Activated naive CD4-positive, alpha-beta T cell treated with anti-CD3 and anti-CD28 coated beads, Interleukin-2, amount 10 ng/mL, durations not matched to agents 7 days and 5 days (primary cell): ENCODE measurements at places on chromosomes 6 and 20.
A peak's percentile ranks its signal among the peaks of the same experiment; 100 is the strongest.

GRCh38 chr6:73704798-73705197, 8.8 kb downstream of the CD109 start:
- no peak for DNase-seq

- no peak for DNase-seq
Observed at GRCh38 chr6:157571269-157571668, 190.3 kb downstream of the ZDHHC14 start.

- no peak for DNase-seq
Observed at GRCh38 chr6:143642403-143642802, 35.4 kb upstream of the PHACTR2 start.

- no peak for DNase-seq
Observed at GRCh38 chr6:8494730-8495129, 59.4 kb upstream of the SLC35B3 start.

DNA sequence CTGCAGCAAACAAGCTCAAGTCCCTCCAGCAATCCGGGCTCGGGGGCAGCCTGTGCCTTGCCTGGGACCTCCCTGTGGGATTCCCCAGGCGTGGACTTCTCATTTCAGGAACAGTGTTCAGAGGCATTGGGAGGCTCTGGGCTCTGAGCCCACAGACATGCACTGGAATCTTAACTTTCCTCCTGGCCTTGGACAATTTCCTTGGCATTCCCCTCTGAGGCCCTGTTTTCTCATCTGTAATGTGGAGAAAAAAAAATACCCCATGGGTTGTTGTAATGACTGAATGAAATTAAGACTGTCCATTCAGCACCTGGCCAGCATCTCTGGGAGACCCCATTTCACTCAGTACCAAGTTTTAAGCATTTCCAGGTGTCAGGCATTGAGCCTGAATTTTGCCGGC, 17.6 kb downstream of the BPIFB4 start:
- no peak for DNase-seq

DNA sequence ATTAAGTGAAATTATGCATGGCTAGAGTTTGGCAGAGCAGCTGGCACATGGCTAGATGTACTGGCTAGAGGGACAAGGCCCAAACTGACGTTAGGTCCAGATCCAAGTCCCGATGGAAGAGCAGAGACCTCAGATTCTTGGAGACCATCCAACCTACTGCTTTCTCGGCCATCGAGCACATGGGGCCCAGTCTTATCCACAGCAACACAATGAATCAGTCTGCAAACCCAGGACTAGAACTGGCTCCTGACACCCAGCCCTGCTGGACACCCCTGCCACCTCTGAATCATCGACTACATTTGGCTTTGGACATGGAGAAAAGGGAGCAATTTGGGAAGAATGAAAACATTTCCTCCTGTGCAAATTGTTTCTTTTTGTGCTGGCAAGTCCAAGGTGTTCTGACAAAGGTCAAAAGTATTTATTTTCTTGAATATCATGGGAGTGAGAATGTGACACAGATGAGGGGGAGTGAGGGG, 23.9 kb upstream of the YWHAB start:
- DNase-seq, result no peak

DNA sequence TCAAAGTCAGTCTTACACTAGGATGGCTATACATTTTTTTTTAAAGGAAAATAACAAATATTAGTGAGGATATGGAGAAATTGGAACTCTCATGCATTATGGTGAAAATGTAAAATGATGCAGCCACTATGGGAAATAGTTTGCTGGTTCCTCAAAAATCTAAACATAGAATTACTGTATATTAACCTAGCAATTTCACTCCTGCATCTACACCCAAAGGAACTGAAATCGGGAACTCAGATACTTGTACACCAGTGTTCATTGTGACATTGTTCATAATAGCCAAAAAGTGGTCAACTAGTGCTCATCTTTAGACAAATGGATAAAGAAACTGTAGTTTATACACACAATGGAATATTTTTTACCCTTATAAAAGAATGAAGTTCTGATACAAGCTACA, 110.7 kb downstream of the UTRN start:
- DNase-seq, result no peak

DNA sequence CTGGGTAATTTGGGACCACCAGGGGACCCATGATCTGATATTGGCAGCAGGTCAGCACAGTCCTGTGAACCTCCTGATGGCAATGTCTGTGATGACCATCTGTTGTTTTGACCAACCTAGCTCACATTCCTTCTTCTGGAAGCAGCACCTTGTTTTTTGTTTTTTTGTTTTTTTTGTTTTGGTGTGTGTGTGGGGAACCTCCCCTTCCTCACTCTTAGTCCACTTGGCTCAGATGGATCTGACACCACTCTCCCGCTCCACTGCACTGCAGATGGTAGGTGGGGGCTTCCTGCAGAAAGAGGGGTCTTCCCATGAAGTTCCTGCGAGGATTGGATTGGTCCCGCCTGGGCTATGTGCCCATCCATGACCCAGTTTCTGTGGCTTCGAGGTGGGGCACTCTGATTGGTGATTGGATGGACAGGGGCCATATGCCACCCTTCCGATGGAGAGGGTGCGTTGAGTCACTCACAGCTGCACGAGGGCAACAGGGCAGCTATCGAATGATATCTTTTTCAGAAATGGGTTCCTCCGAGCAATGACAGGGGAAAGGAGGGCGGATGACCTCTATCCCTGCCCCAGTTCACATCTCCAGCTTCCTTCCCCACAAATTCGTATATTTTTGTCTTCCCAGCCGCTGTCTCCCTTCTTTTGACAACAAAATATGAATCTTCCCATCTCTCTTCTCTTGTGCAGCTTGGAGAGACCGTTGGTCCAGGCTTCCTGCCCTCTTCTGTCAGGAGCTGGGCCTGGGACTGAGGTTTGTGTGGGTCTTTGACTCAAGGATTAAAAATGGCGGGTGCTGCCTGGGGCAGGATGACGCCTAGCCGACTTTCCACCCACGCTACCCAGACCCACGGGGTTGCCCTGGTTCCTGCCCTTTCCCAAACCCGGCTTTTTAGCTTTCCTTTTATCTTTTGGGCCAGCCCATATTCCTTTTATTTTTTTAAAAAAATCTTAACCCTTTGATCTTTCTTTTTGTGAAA, 132.1 kb upstream of the KCNG1 start:
- no peak for DNase-seq

- DNase-seq, result peak; percentile 28
Observed at GRCh38 chr20:24783631-24784492, 165.2 kb upstream of the CST7 start.

GRCh38 chr6:38264605-38265004, 375.1 kb downstream of the BTBD9 start:
- no peak for DNase-seq

DNA sequence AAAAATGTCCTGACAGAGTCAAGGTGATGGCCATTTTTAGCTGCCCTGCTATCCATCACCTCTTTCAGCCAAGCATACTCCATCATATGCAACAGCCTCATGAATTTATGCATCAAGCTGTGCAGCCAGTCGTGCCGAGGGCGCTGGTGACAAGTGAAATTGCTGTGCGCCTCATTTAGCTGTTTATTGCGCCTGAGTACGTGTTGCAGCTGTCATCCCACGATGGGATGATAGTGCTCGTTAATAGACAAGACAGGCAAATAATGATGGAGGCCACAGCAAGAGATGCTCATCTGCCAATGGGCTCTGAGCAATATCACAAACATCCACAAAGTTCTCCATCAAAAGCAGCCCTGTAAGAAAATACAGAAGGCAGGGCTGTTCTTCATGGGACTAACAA, 562.3 kb upstream of the POU3F2 start:
- no peak for DNase-seq

GRCh38 chr6:31727034-31727716, 1.9 kb downstream of the DDAH2 start:
- peak; percentile 51 for DNase-seq

DNA sequence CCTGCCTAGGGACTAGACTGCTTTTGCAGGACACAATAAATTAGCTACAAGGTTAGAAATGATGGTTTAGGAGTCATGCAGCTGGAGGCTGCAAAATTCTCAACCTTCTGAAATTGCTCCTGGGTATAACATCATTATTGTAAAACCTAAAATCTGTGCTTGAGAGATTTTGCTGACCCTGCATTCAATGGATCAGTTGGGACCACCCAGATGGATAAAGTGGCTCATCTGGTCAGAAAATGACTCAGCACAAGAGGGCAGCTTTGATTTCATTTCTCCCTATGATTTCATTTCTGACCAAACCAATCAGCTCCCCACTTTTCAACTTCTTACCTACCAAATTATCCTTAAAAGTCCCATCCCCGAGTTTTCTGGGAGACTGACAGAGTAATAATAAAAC, 367.3 kb upstream of the AGPAT4 start:
- DNase-seq, result no peak

- no peak for DNase-seq
Observed at GRCh38 chr6:141532211-141532610, 600.5 kb upstream of the GJE1 start.

- DNase-seq, result no peak
Observed at GRCh38 chr20:50720026-50720425, 11.4 kb upstream of the PARD6B start.

DNA sequence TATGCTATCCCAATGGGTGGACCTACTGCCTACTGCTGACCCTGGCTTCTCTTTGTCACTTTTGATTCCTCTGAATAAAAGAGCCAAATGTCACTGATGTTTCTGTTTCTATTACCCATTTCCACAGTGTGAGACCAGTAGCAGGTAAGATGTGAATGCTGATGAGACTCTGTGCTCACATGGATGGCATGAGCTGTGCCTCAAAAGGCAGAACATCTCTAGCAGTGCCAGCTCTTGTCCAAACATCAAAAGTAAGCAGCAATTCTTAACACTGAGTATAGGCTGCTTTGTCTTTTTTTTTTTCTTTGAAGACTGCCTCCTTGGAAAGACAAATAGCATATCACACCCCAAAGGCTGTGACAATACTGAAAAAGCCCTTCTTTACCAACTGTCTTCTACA, 459.2 kb upstream of the RUNX2 start:
- DNase-seq, result no peak

GRCh38 chr6:112039431-112039770, 14.5 kb upstream of the CCN6 start:
- no peak for DNase-seq

DNA sequence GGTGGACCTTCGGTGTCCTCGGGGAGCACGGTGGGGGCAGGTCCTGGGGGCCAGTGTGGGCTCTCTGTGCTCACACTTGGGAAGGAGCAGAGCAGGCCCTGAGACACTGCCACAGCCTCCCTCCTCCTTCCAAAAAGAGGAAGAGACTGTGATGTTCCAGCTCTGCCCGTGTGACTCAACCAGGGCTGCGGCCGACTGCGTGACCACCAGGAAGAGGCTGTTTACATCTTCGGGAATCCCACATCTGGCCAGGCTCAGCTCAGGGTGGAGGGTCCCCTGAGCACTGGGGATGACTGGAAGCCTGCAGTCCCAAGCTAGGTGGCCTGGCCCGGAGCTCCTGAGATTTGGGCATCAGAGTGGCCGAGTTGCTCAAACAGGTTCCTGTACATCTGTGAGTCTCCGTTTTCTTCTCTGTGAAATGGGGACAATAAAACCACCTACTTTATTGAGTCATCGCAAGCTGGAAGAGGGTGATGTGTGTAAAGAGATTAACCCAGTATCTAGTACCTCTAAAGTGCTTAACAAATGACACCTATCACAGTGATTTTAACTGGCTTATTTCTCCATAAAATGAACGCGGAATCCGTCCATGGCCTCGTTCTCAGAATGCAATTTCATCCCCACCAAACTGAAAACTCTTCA, 242.1 kb downstream of the DLL1 start:
- DNase-seq, result no peak

DNA sequence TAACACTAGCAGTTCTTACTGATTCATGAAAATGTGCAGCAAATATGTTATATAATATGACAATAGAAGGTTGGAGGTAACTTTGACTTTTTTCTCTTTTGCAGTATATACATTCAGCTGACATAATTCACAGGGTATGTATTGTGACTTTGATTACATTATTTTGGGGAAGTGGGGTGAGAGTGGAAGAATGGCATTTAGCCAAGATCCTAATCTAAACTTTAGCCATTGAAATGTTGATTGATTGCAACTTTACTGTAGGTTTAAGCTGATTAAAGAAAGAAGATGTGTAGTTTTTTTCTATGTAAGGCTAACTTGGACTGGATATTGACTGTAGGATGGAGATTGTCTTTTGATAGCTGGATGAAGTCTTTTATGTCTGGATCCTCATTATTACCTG, 46.0 kb downstream of the MAPK14 start:
- no peak for DNase-seq

DNA sequence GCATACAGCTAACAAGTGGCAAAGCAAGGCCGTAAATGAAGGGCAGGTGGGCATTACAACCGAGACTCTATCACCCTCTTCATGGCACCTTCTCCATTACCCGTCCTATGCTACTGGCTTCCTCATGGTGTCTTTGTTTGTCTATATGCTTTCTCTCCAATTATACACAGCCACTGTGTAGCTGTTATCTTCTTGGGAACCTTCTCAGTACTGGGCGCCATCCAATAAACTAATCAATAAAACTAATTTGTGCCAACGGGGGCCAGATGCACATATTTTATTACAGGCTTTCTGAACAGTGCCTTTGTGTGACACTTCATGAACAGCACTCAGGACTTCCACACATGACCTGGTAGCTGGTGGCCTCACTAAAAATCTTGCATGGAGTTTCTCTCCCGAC, 149.8 kb upstream of the PCSK2 start:
- DNase-seq, result no peak

DNA sequence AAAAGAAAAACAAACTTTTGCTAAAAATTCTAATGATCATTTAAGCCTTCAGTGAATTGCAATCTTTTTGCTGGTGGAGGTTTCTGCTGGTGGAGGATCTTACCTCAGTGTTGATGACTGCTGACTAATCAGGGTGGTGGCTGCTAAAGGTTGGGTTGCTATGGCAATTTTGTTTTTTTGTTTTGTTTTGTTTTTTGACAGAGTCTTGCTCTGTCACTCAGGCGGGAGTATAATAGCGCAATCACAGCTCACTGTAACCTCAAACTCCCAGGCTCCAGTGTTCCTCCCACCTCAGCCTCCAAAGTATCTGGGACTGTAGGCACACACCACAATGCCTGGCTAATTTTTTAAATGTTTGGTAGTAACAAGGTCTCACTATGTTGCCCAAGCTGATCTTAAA, 94.7 kb downstream of the ANKRD6 start:
- DNase-seq, result no peak

- no peak for DNase-seq
Observed at GRCh38 chr6:30725713-30726505, 5.8 kb downstream of the TUBB start.

- no peak for DNase-seq
Observed at GRCh38 chr20:40797425-40797824, 108.4 kb upstream of the MAFB start.

GRCh38 chr20:54195483-54196472, 12.1 kb upstream of the PFDN4 start:
- DNase-seq, result no peak
